ENCODE measurements at places on chromosomes 11 and 22. TPM values are rescaled to one million over a fixed set of nuclear protein-coding genes. Genes with fewer than 3 reads are reported as not detected.

The H19 gene
- 1,096 TPM for total RNA-seq

The MUC6 gene
- not detected for total RNA-seq

The SOX6 gene
- 53.7 TPM for total RNA-seq

The GAL3ST1 gene
- 26.3 TPM for total RNA-seq

The CDC45 gene
- not detected for total RNA-seq

The CPT1A gene
- total RNA-seq, result 55.9 TPM
